ENCODE measurements at places on chromosomes 1 and 21.

DNA sequence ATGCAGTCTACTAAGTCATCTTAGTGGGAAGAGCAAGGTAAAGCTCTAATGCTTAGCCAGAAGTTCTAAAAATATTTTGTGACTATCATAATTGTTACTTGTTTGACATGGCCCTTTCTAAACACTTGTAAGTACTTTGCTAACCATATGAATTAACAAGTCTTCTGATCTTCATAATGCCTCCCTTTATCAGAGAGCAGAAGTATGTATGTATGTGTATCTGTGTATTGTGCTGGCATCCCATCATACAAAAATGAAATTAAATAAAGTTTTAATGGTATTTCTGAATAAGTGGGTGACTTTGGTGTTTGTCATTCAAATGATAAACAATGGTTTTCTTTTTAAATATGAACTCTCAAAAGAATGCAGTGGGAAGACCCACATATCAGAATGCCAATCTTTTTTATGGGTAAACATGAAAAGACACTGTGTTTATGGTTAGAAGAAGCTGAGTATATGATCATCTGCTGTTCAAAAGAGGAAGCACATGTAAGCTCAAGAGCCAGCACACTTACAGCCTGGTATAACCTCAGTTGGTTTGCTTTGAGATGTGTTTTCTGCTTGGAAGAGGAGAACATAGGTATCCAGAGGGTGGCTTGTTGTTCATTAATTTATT lies 159.6 kb downstream of the CLEC20A start:
- no peak for DNase-seq

DNA sequence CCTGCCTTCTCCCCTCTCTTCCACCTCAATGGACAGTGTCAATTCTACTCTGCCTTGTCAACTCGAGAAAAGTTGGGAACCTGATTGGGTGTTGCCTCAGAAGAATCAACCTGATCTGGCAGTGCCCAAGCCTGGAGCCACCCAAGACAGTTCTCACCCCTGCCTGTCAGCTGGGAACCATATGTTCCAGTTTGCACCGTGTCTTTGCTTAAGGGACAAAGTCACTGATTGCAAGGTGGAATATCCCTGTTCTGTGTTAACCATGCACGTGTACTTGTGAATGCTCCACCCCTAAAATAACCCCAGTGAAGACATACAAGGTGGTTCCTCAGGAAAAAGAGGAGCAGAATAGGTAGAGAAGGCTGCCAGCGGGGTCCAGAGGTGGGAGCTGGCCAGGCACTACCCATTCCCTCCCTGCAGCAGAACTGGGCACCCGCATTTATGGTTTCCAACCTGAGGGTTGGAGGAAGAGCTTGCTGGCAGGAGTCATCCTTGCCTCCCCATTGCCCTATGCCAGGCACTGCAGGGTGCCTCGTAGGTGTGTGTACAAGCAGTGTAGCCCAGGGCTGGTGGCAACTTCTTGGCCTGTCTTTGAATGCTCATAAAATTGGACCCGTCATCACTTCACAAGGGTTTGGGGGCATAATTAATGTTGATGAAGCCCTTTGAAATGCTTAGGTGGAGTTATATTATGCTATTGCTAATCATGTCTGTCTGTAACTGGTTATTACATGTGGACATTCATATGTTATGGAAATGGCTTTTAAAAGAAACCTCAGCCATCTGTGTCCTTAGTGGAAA lies 11.3 kb downstream of the NIPAL3 start:
- DNase-seq = no peak

DNA sequence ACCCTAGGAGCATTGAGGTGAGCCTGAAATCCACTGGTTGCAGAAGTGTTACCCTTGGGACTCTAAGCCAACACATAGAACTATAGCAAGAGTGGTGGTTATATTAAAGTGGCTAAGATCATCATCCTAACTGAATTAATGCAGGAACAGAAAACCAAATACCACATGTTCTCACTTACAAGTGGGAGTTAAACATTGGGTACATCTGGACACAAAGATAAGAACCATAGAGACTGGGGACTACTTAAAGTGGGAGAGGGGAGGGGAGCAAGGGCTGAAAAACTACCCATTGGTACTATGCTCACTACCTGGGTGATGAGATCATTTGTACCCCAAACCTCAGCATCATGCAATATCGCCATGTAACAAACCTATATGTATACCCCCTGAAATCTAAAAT lies 100.0 kb downstream of the SLC25A24 start:
- DNase-seq = no peak

DNA sequence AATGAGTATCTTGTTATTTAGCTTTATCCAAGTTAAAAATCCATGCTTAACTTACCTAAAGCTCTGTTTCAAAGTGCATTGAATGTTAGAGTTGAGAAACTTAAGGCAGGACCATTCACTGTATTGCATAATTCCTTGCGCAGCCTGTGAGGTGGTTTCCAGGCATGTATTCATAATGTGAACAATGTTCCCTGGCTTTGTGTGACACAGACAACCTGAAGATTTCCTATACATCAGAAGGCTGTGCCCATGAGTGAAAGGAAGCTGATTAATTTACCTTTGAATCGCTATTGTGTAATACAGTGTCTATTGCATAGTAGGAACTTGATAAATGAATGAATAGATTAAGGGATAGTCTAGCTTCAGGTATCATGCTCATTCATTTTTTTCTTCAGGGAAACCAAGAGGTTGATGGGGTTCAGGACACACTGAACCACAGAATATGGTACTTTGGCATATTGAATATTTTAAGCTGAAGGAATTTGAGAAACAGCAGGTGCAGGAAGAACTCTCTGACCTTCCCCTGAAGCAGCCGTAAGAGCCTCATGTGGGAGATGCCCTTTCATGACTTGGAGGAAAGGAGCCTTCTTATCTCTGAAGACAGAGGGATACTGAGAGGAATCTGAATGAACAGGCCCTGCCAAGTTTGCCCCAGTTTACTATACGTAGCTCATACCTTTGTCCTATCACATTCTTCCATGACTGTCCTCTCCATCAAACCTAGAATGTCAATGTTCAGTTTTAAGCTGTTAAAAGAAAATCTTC lies 88.6 kb upstream of the GNG12 start:
- DNase-seq = no peak

DNA sequence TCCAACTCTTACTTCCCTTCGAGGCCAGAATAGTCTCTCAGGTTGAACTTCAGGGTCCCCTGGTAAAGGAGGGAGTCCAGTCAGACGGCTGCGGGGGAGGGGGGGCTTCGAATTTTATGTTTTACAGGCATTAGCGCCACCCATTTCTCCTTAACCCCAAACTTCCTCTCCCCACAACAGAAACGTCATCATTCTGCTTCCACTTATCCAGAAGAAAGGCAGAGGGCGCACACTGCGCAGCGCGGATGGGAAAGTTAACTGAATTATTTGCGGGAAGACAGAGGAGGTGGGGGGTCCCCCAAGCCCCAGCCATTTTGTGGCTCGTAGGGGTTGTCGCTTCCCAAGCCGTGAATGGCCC lies 529 bp upstream of the PRMT2 start:
- DNase-seq = no peak

DNA sequence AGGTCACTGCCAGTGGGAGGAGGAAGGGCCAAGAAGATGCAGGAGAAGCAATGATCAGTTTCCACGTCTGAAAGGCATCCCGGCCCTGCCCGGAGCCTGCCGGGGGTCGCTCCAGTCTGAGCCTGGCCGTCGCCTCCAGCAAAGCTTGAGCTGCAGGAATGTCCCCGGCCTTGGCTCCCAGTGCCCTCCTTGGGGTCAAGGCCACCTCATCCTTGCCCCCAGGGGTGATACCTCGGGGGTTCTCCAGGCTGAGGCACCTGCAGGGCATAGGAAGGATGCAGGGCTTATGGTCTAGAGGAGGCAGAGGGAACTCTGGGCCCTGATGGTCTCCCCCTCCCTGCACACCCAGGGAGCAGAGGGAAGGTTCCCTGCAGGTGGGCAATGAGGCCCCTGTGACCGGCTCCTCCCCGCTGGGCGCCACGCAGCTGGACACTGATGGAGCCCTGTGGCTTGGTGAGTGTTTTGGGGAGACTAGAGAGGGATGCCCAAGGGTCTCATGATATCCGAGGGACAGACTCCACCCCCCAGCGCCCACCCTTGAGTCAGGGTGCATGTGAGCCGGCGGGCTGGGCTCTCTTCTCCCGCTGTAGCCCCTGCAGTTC lies 19.9 kb downstream of the RNF223 start:
- no peak for DNase-seq

GRCh38 chr1:234499943-234500245 lies 20.9 kb upstream of the TARBP1 start:
- no peak for DNase-seq

DNA sequence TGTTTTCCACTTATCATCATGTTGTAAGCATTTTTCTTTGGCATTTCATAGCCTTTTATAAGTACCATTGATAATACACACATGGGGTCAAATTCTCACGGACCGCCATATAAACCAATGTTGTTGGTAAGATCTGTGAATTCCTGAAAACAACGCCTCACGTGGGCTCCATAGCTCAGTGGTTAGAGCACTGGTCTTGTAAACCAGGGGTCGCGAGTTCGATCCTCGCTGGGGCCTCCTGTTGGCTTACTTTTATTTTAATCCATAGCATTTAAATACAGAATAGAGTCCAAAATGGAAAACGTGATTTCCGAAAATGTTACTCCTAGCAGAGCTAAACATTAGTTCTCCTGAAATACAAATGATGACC lies 83.1 kb downstream of the HHIPL2 start:
- DNase-seq = no peak

- DNase-seq = no peak
Measured at GRCh38 chr1:209803568-209803967, 2.4 kb downstream of the IRF6 start.

DNA sequence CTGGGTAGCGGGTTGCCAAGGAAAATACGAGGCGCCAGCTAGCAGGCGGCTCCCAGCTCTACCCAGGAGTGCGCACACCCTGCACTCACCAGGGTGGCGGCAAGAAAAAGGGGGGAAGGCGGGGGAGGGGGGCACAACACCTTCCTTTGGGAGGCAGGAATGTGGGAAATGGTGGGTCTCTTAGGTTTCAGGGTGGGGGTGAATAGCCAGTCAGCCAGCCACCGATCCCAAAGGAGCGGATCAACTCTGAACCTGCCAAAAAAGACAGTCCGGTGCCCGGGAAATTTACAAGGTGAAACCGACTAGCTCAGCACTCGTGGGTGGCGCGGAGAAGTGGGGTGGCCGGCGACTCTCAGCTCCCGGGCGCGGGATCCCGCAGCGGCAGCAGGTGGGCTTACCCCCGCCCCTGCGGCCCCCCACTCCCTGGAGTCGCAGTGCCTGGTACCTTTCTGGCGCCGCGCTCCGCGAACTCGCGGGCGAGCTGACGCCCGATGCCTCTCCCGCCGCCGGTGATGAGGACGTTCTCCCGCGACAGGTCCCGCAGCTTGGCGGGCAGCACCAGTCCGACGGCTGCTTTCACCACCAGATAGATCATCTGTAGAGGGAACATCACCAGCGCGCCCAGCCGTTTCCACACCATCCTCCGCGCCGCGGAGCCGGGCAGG lies 1.2 kb downstream of the DHRS3 start:
- DNase-seq = no peak

GRCh38 chr1:35188578-35189392 lies 4.2 kb downstream of the SFPQ start:
- DNase-seq = no peak

GRCh38 chr1:103177108-103177775 lies 68.9 kb upstream of the COL11A1 start:
- DNase-seq = no peak

DNA sequence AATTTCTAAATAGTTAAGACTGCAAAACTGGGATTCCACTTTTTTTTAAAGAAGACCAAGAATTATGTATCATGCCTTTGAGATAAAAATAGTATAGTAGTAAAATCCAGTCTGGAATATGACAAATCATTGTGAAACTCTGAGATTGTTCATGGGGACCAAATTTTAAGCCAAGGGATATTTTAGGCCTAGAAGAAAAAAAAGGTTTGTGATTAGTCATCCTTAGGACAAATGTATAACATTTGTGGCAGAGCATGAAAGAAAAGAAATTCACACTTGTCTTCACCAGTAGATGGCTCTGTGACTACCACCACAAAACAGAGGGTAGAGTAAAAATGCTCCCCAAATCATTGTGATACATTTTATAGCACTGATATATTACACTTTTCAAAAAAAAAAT lies 226.1 kb downstream of the KCTD3 start:
- no peak for DNase-seq

DNA sequence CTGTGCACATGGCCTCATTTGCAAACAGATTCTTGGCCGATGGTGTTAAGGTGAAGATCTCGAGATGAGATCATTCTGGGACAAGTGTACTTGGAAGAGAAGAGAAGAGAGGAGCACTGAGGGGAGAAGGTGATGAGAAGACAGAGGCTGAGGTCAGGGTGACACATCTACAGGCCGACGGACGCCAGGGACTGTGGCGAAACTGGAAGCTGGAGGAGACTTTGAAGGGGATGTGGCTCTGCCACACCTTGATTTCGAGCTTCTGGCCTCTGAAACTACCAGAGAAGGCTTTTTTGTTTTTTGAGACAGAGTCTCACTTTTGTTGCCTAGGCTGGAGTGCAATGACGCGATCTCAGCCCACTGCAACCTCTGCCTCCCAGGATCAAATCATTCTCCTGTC lies 137.5 kb upstream of the TMEM51 start:
- no peak for DNase-seq

DNA sequence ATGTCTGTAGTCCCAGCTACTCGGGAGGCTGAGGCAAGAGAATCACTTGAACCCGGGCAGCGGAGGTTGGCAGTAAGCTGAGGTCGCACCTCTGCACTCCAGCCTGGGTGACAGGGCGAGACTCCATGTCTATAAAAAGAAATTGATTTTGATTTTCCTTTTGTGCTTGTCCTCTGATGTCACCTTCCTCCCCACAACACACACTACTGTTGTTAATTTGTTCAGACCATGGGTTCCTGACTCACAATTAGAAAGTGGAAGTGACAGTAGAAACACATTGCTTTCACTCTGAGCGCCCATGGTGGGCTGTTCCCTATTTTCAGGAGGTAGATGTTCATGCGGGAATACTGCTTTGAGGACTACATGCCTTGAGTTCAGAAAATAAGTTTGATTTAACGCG lies 165.5 kb upstream of the KCNJ6 start:
- DNase-seq = no peak

DNA sequence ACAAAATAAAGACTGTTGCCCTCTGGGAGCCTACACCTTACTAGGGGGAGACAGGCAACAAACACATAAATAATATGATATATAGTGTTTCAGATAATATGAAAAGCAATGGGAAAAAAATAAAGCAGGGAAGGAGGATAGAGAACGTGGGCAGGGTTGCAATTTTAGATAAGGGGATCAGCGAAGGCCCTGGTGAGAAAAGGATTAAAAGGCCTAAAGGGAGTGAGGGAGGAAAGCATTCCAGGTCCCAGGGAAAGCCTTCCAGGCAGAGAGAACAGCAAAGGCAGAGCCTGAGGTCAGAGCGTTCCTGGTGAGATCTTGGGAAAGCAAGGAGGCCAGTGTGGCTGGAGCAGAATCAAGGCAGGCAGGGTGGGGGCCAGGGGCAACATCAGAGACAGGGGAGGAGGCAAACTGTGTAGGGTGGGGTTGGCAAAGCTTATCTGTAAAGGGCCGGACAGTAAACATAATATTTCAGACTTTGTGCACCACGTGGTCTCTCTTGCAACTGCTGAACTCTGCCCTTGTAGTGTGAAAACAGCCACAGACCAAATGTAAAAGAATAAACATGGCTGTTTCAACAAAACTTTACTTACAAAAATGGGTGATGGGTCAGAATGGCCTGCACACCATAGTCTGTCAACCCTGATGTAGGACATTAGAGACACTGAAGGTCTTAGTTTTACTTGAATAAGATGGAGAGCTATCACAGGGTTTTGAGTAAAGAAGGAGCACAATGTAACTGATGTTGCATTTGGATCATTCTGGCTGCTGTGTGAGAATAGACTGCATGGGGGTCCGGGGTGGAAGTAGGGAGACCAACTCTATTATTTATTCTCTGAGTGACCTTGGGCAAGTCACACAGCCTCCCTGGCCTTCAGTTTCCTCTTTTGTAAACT lies 13.3 kb upstream of the CPT2 start:
- no peak for DNase-seq

- DNase-seq = no peak
Measured at GRCh38 chr1:226589008-226589733, 40.6 kb downstream of the STUM start.

Data from cortex of kidney (tissue), 1 donor.